Aorta (tissue), 5 donors: ENCODE measurements at places on chromosomes 16 and 17. TPM values are rescaled to one million over a fixed set of nuclear protein-coding genes. Genes with fewer than 3 reads are reported as not detected.
A peak's percentile ranks its signal among the peaks of the same experiment; 100 is the strongest.

- no peaks in the 10 kb centered on the region for H3K36me3 ChIP-seq
- H3K4me1 ChIP-seq, result no peaks in the 10 kb centered on the region
- no peak overlapping the region for H3K4me3 ChIP-seq
- DNase-seq, result no peak
- H3K27me3 ChIP-seq, result no peaks in the 10 kb centered on the region
- H3K27ac ChIP-seq, result no peak overlapping the region
Observed at GRCh38 chr17:80760511-80760911, 215.9 kb downstream of the RPTOR start.

DNA sequence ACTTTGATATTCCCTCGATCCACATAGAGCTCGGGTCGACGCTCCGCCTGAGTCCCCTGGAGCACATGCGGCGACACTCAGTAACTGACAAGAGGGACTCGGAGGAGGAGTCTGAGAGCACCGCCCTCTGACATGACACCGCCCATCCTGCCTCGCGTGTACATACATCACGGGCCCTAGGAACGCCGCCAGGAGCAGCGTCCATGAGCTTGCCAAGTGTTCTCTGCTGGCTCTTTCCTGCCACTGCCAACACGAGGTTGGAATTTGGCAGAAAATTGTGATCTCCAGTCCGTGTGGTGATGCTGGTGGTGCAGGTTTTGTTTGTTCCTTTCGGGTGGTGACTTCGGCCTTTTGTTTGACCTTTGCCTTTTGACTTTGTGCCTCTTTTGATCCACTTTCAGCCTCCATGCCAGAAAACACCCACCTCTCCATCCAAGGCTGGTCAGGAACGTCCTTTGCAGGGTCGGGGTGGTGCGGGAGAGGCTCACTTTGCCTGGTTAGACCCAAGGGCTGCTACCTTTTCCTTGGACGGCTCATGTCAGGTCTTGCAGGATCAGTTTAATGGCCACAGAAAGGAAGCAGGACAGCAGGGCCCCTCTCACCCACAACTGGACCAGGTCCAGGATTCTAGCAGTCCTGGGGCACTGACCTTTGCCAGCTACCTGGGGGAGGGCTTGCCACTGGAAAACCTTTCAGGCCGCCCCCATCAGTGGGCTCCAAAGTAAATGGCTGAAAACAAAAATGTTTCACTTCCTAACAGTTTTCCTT lies 27.6 kb downstream of the ELAC2 start:
- peaks cover 15% of the 10 kb centered on the region for H3K36me3 ChIP-seq
- no peaks in the 10 kb centered on the region for H3K4me1 ChIP-seq
- DNase-seq, result peak; percentile 61
- no peak overlapping the region for H3K27ac ChIP-seq

GRCh38 chr17:9290226-9290613 lies 268.9 kb downstream of the NTN1 start:
- peaks cover 3% of the 10 kb centered on the region for H3K4me1 ChIP-seq
- H3K36me3 ChIP-seq, result no peaks in the 10 kb centered on the region
- no peak overlapping the region for H3K27ac ChIP-seq
- no peaks in the 10 kb centered on the region for H3K27me3 ChIP-seq
- no peak for DNase-seq

DNA sequence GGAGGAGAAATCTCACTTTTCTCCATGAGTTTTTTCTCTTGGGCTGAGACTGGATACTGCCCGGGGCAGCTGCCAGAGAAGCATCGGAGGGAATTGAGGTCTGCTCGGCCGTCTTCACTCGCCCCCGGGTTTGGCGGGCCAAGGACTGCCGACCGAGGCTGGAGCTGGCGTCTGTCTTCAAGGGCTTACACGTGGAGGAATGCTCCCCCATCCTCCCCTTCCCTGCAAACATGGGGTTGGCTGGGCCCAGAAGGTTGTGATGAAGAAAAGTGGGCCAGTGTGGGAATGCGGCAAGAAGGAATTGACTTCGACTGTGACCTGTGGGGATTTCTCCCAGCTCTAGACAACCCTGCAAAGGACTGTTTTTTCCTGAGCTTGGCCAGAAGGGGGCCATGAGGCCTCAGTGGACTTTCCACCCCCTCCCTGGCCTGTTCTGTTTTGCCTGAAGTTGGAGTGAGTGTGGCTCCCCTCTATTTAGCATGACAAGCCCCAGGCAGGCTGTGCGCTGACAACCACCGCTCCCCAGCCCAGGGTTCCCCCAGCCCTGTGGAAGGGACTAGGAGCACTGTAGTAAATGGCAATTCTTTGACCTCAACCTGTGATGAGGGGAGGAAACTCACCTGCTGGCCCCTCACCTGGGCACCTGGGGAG lies 19.1 kb downstream of the NGFR start:
- DNase-seq, result peak; percentile 80
- no peaks in the 10 kb centered on the region for H3K27me3 ChIP-seq
- peak overlapping the region; percentile 10 for H3K27ac ChIP-seq
- no peaks in the 10 kb centered on the region for H3K36me3 ChIP-seq

- no peak within 1 kb of the TSS for H3K27ac ChIP-seq
- peak; percentile 97 for DNase-seq
- H3K27me3 ChIP-seq, result no peaks in the 10 kb centered on the region
- peak within 1 kb of the TSS; percentile 64 for H3K4me3 ChIP-seq
- H3K4me1 ChIP-seq, result no peaks in the 10 kb centered on the region
Observed at GRCh38 chr16:67659675-67660563, at the start of gene ACD. ACD (minus strand) TSS chr16:67660260; CDS start chr16:67660220, 40 bp downstream.

GRCh38 chr16:50245417-50246298 lies 20.7 kb upstream of the ADCY7 start:
- H3K4me3 ChIP-seq, result peak overlapping the region; percentile 70
- peak; percentile 68 for DNase-seq
- H3K4me1 ChIP-seq, result no peaks in the 10 kb centered on the region

DNA sequence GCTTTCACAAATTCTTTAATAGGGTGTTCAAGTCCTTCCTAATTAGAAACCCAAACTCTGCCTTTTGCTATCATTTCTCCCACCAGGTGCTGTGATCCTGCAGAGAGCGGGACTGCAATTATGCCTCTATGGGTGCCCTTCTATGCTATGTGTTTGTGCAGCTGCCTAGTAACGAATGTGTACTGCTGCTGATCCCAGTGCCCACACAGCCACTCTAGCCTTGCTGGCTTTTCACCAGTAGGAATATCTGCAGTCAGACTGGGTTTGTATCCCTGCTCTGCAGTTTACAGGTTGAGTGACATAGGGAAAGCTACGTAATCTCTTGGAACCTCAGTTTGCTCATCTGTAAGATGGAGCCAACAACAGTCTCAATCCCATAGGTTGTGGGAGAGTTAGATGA lies 179.6 kb upstream of the IRX3 start:
- no peak for DNase-seq
- no peaks in the 10 kb centered on the region for H3K36me3 ChIP-seq
- no peaks in the 10 kb centered on the region for H3K27me3 ChIP-seq

Gene SULT1A2
- 1.8 TPM for total RNA-seq

Gene MT1G
- 5.3 TPM for total RNA-seq

Gene KRTAP17-1
- not detected for total RNA-seq

Gene CCL3
- total RNA-seq, result 17.9 TPM
